ENCODE measurements at places on chromosomes 7 and 10.

GRCh38 chr10:45374350-45375052 lies 485 bp downstream of the ALOX5 start:
- DNase-seq: peak; percentile 58

DNA sequence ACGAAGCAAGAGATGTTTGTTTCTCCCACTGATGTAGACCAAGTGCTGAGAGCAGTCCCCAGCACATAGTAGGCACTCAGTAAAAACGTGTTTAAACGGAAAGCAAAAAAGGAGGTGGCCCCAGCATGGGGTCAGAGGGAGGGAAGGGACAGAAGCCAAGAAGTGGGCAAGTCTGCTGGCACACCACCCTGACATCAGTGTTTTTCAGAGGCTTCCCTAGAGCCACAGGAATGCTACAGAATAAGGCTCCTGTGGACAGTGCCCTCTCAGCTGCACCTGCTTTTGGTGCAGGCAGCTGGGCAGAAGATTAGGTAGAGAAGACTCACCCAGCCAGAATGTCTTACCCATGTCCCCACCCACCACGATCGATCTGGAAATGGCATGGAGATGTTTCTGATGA lies 8.3 kb upstream of the ANKRD1 start:
- no peak for DNase-seq

GRCh38 chr10:22042557-22043326 lies 39.2 kb upstream of the DNAJC1 start:
- peak; percentile 6 for DNase-seq

- no peak for DNase-seq
These were observed 408.8 kb upstream of the SEMA3C start for GRCh38 chr7:81327468-81328266.

- DNase-seq: no peak
These were observed 294.1 kb upstream of the YAE1 start for GRCh38 chr7:39272111-39272510.

DNA sequence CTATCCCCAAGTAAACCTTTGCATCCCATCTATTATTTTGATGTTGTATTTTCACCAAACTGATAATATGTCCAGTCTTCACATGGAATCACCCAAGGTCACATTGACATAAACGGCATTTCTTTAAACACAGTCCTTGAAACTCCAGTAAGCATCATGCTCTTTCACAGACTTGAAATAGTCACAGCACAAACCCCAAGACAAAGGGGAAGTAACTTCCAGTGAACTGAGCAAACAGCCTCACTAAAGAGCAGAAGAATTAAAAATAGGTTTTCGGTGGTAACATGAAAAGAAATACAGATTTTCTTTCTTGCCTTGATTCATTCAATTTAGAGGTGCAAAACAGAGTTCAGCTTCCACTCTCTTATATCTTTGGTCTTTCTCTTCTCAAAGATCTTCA lies 253.7 kb downstream of the SFMBT2 start:
- DNase-seq: no peak

GRCh38 chr10:110057456-110057855 lies 49.7 kb downstream of the ADD3 start:
- no peak for DNase-seq

DNA sequence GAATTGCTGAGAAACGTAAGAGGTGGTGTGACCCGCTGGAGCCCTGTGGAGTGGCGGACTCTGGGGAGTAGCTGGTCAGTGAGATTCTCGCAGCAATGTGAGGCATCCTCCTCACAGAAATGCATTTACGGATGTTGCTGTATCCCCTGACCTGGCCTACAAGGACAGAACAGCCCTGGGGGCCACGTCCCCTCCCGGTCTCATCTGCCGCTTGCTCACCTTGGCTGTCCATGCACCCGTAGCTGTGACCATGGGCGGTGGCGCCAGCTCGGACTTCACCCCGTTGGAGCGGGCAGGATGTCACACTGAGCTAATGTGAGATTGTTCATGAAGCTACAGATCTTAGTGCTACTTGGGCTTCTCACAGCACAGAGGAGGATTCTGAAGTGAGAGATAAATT lies 193.8 kb downstream of the EBF3 start:
- no peak for DNase-seq

DNA sequence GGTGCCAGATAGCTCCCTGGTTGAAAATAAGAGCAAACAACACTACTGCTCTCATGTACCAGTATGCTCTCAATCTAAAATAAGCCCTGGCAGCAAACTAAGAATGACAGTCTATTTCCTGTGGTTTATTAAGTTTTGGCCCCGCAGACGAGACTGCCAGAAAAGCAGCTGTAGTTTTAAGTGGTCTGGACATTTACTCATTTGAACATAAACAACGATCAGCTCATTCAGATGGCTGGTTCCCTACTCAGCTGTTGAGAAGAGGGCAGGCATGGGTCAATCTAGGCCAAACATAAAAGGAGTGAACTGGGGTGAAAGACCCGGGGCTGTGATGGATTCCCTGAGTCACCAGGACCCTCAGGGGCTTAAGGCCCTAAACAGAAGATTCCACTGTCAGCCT lies 4.5 kb downstream of the TRIL start:
- no peak for DNase-seq

DNA sequence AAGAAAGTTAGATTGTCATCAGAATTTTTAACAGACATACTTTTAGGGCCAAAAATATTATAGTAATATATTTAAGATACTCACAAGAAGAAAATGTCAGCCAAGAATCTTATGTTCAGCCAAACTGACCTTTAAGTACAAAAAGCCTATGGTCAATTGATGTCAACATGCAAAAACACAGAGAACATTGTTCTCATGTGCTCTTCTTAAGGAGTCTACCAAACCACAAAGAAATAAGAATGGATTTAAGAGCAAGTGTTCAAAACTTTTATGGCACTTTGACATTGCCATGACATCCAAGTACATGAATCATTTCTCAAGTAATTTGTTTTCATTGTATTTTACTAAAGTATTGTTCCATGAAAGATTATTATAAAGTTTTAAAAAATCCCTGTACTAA lies 180.4 kb downstream of the TMEM26 start:
- no peak for DNase-seq

Data from H54 (cell line).